ENCODE measurements at places on chromosomes 5 and 9. TPM values are rescaled to one million over a fixed set of nuclear protein-coding genes. Genes with fewer than 3 reads are reported as not detected.

Gene DAPK1
- 196 TPM for total RNA-seq

- H3K36me3 ChIP-seq, result no peaks in the 10 kb centered on the region
- no peaks in the 10 kb centered on the region for H3K27me3 ChIP-seq
- peak; percentile 61 for DNase-seq
- no peak overlapping the region for H3K4me3 ChIP-seq
Measured at GRCh38 chr9:614431-614830, 227.1 kb upstream of the DMRT1 start.

Gene FST
- 2.1 TPM for total RNA-seq

DNA sequence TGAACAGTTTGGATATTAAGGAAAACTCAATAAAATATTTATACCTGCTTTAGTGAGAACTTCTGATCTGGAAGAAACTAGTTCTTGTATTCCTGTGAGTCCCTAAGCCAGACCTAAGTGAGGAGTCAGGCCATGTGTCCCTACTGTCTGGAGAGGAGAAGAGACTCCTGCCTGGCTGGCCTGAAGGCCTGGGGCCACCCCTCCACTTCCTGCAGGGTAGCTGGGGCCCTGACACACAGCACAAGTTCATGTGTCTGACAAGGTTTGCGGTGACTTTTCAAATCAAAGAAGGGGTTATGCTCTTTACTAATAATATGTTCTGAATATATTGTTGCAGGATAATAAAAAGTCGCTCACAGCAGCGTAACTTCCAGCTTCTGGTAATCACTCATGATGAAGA is 16.1 kb upstream of the IL13 start:
- H3K27ac ChIP-seq, result no peak overlapping the region
- H3K27me3 ChIP-seq, result no peaks in the 10 kb centered on the region
- H3K36me3 ChIP-seq, result peaks cover 65% of the 10 kb centered on the region
- DNase-seq, result no peak
- H3K4me1 ChIP-seq, result no peaks in the 10 kb centered on the region
- H3K4me3 ChIP-seq, result no peak overlapping the region

Gene GABRP
- 0.38 TPM for total RNA-seq

GRCh38 chr5:10539687-10539998 is 24.2 kb upstream of the ANKRD33B start:
- H3K4me3 ChIP-seq, result no peak overlapping the region
- H3K27me3 ChIP-seq, result peaks cover 6% of the 10 kb centered on the region
- peaks cover 24% of the 10 kb centered on the region for H3K4me1 ChIP-seq
- no peak for DNase-seq
- no peaks in the 10 kb centered on the region for H3K36me3 ChIP-seq
- H3K27ac ChIP-seq, result no peak overlapping the region

Gene LHX3
- total RNA-seq, result not detected

Gene ITGA1
- 84.4 TPM for total RNA-seq

Gene ANKRD34B
- total RNA-seq, result 0.30 TPM

Gene RIC1
- 20.5 TPM for total RNA-seq
